CD4-positive, alpha-beta T cell treated with Interleukin-12 subunit alpha and Interleukin-12 subunit beta, for 1 hour (primary cell): ENCODE measurements at places on chromosomes 1 and 21.

DNA sequence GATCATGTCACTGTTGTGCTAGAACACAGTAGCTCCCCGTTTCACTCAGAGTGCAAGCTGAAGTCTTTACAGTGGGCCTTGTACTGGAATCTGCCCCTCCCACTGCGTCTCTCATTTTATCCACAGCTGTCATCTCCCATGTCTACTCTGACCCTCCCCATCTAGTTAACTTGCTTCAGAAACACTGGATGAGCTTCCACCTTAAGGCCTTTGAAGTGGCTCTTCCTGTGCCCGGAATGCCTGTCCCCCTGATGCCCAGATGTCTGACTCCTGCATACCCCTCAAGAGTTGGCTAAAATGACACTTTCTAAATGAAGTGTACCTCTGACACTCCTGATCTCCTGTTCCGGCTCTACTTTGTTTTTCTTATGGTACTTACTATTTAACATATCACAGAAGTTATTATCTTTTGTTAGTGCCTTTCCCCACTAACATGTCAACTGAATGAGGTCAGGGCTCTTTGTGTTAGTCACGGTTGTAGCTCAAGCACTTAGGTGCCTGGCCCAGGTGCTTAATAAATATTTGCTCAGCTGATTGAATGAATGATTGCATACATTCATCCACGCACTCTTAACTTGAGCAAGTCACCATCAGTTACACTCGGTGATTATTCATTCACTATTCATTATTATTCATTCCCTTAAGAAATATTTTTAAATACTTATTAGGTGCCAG lies 13.3 kb downstream of the ARV1 start:
- no peak for DNase-seq

- DNase-seq = no peak
Measured at GRCh38 chr21:28298251-28298672, 694.4 kb downstream of the LTN1 start.

DNA sequence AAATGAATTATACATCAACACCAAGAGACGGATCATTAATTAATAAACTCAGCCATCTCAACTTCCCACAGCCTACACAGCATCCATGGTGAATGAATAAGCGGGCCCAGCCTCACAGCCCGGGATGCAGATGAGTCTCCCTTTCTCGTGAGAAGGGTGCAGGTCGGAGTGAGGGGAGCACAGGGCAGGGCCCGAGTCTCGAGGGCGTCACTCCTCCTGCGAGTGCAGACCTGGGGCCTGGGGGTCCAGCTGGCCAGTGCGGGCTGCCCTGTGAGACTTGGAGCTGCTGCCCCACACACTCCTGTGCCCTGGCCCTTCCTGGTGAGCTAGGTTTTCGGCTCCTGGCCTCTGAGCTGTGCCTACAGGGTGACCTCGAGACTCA lies 74.7 kb downstream of the AJAP1 start:
- DNase-seq = no peak

DNA sequence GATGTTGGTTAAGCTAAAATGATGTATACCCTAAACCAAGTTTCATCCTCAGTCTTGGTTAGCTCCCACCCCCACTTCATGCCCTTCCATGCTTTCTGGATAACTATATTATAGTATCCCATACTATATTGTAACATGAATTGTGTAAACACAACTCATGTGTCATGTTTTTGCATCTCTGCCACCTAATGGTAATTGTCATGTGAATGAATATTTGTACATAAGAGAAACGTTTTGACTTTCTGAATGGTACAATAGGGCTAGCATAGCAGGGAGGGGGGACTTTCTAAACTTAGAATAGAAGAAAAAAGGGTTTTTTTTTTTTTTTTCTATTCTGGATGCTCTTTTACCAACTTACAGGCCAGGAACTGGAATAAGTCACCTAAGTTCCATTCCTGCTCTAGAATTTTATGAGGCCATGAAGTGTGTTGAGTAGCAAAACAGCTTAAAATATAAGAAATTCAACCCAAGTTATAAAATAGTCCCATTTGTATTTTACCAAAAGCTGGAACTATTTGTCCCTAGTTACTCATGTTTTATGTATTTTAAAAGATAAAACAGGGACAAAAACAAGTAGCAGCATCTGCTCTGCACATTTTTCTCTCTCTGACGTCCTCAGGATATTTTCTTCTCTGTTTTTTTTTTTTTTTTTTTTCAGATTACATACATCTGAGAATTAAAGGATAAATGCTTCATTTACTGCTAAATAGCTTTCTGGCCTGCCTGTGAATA lies 77.4 kb downstream of the HLX start:
- DNase-seq = no peak

- DNase-seq = peak; percentile 78
Measured at GRCh38 chr1:110634455-110635311, 28.5 kb upstream of the KCNA2 start.

DNA sequence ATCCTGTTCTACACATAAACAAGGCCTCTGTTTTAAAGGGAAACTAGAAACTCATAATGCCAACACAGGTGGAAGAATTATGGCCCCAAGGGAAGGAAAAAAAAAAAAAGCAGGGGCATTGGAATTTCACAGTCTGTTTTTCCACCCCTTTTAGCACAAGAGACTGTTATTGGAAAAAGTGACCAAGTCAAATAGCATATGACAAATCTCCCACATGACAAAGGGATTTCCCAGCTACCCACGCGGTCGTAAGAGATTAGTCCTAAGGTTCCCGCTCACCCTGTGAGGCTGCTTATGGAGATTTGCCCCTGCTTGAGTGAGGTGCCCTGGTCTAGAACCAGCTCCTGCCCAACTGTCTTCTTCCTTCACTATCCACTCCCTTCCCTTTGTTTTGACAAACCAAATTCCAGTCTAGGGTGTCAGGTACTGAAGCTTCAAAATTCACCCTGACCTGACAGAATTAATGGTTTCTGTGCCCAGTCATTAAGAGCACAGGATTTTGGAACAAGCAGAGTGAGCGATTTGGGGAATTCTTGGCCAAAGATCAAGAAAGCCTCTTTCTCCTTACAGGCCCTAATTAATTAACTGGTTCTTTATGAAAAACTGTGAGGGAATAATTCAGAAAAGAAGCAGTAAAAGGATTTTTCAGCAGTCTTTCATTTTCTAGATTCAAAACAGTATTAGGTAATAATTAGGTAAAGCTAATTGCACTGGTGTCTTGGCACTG lies 107.3 kb downstream of the NMNAT2 start:
- no peak for DNase-seq

DNA sequence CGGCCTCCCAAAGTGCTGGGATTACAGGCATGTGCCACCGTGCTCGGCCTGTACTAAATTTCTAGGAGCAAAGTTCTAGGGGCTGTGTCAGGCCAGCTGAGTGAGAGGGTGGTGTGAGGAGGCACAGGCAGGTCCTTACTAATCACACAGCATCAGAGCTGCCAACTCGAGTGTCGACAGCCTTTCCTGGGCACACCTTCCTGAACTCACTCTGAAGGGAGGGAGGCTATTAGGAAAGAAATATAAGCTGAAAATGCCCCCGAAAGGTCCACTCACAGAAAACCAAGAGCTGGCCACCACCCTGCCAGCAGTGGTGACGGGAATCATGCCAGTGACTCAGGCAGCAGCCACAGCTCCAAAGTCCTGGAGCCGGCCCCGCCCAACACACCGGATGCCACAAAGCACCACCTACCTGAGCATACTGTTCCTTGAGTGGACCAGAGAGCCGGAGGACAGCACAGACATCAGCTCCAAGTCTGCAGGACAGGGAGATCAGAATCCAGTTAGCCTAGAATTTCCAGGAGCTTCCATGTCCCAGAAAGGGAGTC lies 4.5 kb downstream of the PMVK start:
- no peak for DNase-seq

DNA sequence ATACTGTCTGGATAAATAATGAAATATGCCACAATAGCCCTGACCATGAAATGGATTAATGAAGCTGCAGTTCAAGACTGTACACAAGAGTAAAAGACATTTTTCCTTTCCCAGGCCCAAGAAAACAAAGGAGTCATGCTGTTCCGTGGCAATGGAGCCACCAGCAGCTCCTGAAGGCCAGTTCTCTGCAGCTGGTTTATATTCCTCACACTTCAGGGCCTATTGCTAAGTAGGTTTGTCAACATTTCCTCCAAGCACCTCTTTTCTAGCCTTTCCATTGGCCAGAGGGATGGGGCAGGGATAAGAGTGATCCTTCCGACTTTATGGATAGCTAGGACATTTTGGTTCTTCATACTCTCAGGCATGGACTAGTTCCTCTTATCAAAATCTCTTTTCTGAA lies 24.2 kb upstream of the RGL1 start:
- no peak for DNase-seq

DNA sequence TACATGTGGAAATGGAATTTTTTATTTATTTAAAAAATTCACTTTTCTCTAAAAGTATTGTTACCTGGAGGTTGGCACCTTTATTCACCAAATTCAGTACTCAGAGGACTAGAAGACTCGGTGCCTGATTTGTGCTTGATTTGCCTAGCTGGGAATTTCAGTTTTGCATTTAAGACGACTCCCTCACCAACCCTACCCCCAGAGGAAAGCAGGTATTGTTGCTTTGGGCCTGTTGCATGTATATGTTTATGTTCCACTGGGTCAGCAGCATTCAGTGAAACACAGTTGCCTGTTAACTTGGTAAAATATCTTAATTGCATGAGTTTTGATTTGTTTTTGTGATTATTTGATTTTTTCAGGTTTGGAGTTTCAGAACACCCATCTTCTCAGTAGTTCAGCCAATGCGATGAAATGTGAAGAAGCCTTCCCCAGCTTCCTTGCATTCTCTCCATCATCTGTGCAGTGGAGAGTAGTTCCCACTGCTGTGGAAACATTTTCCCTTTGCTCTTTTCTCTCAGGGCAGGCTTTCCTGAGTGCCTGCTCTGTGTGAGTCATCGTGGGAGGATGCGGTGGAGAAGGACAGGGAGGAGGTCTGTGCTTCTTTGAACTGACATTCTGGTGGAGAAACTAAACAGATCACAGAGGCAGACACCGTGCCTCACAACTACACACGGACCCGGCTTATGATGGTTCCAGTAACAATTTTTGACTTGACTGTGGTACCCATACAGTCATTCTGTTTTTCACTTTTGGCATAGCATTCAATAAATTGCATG lies 6.4 kb downstream of the ADARB1 start:
- DNase-seq = peak; percentile 44

DNA sequence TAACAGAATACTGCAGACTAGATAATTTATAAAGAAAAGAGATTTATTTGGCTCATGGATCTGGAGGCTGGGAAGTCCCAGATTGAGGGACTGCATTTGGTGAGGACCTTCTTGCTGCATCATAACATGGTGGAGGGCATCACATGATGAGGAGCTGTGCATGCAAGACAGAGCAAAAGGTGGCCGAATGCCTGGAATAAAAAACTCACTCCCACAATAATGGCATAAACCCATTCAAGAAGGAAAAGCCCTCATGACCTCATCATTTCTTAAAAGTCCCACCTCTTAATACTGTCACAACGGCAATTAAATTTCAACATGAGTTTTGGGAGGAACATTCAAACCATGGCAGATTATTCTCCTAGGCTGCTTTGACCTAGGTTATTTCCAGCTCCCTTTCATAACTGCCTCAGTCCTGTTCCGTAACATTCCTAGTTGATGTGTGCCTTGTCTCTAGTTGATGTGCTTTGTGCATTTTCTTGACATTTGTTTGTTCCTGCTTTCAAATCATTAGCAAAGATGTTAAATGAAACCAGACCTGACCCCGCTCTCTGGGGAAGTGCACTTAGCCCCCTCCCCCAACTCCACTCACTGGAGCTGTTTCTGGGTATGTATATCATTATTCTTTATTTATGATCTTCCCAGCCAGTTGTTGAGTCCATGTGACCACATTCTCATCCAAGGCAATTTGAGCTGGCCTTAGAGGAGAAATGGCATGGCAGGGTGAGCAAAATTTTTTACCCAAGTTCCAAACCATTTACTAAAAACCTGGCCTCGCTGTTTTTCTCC lies 148.5 kb downstream of the GDAP2 start:
- DNase-seq = no peak
